ENCODE measurements at places on chromosomes 7 and 10.

- no peak for DNase-seq
Observed at GRCh38 chr10:89281606-89282395, 20.0 kb upstream of the IFIT2 start.

DNA sequence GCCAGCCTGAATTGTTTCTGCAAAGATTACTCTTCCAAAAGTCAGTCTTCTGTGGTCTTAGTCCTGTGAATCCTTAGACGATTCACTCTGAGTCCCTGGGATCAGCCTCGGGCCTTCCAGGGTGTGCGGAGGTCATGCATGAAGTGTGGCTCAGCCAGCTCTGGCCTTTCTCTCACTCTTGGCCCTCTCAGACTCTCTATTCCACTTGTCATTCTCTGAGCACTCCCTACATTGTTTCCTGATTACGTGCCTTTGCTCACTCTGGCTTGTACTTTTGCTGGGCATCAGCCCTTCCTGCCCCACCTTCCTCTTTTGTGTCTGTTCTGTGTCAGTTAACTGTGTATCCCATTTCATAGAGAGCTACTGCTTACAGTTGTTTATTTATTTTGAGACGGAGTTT, 36.0 kb downstream of the CCNY start:
- DNase-seq: no peak

DNA sequence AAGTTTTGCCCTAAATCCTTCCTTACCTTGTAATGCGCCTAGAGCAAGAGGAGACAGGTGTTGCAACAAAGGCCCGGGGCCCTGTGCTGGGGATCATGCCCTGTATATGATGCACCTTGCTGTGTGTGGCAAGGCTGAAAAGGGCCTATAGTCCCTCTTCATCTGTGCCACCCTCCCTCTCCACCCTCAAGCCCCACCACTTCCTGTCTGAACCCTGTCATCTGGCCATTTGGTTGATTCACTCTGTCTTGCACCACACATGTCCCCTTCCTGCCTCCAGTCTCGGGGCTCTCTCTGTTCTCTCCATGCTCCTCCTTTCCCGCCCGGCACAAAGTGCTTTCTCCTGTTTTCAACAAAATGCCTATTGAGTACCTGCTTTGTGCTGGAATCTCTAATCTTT, 11.5 kb upstream of the MALSU1 start:
- DNase-seq: no peak

DNA sequence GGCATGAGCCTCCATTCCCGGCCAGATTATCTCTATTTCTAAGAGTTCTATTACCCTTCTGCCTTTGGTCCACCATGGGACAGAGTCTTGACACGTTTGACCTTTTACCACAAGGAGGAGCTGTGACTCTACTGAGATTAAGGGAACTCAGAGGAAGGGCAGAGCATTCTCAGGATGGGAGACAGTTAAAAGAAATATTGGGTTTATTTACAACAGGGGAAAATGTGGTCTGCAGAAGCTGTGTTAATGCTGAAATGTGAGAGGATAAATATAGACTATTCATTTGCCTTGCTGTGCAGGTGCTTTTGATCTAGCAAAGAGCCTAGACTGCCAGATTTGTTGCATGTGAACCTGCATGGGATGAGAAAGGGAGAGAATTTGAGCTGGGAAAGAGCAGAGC, 45.8 kb upstream of the PRSS58 start:
- no peak for DNase-seq

Data from stimulated activated CD4-positive, alpha-beta T cell treated with anti-CD3 and anti-CD28 coated beads, Interleukin-15, amount 100 ng/mL, for 1 hour (primary cell).